ENCODE measurements at places on chromosomes 6 and 20. TPM values are rescaled to one million over a fixed set of nuclear protein-coding genes. Genes with fewer than 3 reads are reported as not detected.

GRCh38 chr6:32291543-32291942 lies 67.7 kb upstream of the NOTCH4 start:
- no peak for DNase-seq

DNA sequence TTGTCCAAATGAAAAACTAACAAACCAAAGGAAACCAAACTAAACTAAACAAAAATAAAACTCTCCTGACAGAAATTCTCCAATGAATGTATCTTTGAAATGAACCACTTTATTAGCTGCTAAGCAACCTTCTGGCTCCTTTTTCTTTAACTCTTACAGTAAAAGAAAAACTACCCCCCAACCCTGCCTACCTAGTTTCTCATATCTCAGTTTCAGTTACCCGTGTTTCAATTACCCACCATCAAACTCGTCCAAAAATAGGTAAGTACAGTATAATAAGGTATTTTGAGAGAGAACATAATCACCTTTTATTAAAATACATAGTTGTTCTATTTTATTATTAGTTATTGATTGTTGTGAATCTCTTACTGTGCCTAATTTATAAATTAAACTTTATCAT lies 177.4 kb upstream of the THEMIS start:
- DNase-seq: no peak

DNA sequence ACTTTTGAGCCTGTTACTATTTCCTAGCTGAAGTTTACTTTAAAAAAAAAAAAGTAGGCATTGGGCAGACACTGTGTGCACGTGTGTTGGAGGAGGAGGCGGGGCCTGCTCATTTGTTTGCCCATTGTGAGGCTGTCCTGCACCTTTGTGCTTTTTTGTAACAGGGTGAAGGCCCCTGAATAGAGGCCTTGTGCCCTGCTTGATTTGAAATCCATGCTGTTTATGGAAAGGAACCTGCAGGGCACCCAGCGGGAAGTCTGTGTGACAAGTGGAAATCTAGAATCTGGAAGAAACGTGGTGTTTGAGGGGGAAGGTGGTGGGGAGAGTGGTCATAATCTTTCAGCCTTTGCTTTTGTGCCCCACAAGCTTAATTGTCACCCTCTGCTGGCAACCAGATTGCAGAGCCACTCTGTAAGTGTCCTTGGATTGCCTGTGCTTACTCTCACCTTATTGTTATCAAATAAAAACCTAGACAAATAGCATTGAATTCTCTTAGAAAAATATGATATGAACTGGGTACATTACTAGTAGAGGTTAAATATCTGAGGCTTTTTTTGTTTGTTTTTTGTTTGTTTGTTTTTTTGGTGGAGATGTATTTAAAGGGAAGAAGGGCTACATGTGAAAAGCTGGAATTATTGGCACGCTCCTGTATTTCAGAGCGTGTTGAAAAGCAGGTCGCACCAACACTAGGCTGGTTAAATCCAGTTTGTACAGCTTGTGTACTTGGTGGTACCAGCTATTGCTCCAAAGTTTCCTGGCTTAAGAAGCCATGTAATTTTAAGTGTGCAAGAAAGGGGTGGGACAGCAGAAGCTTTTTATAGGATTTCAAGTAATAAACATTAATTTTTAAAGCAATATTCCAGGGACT lies 156.3 kb downstream of the ARID1B start:
- no peak for DNase-seq

The VWA7 gene
- polyA plus RNA-seq: 0.37 TPM

- no peak for DNase-seq
Measured at GRCh38 chr20:57737349-57737748, 27.5 kb upstream of the PMEPA1 start.
